Stimulated activated CD4-positive, alpha-beta T cell treated with anti-CD3 and anti-CD28 coated beads, Interleukin-1b, Interleukin-23, amount 100 ng/mL, for 24 hours (primary cell): ENCODE measurements at places on chromosomes 12 and 14.

GRCh38 chr12:39605996-39606395 lies 13.6 kb downstream of the ABCD2 start:
- DNase-seq: no peak

GRCh38 chr14:35973770-35974169 lies 147.6 kb downstream of the BRMS1L start:
- no peak for DNase-seq

DNA sequence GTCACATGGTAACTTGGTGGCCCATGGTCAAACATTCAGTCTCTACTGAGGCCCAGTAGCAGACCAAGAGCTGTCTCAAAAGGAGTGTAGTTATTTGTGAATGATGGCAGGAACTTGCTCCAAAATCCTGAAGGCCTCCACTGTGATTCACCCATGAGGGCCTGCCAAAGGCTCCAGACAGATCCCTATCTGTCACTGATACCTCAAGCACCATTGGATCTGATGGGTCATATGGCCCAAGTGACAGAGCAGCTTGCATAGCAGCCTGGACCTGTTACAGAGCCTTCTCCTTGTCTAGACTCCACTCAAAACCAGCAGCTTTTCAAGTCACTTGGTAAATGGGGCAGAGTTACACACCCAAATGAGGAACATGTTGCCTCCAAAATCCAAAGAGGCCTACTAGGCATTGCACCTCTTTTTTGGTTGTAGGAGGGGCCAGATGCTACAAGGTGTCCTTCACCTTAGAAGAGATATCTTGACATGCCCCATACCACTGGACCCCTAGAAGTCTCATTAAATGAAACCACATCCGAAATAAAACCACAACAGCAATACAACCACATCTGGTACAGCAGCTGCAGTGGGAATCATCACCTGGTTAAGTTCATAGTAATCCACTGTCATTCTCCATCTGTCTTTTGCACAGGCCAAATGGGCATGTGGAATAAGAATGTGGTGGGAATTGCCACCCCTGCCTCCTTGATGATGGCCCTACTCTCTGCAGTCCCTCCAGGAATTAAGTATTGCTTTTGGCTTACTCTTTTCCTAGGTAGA lies 150.4 kb upstream of the MAX start:
- no peak for DNase-seq

- DNase-seq: no peak
Measured at GRCh38 chr14:32940066-32940651, 1.5 kb downstream of the NPAS3 start.

- no peak for DNase-seq
Measured at GRCh38 chr12:98793121-98793520, 148.0 kb downstream of the APAF1 start.
